ENCODE measurements at places on chromosomes 11 and 22.
A peak's percentile ranks its signal among the peaks of the same experiment; 100 is the strongest.

DNA sequence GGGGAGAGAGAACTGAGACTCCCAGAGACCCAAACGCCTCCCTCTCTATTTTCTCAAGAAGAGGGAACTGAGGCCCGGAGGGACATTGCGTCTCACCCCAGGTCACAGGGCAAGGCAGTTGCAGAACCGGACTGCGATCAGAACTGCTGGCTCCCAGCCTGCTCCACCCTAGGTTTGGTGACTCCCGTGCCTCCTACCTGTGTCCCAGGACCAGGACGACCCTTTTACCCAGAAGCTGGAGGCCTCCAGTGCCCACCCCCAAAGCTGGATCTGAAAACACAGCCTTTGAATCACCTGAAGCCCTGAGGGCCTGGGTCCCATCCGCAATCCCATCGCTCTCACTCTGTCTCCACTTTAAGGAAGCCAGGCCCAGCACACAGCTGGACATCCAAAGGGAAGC is 1.4 kb downstream of the GSTT4 start:
- ATAC-seq, result no peak

GRCh38 chr11:112178428-112178827 is 3.1 kb downstream of the BCO2 start:
- no peak for ATAC-seq

DNA sequence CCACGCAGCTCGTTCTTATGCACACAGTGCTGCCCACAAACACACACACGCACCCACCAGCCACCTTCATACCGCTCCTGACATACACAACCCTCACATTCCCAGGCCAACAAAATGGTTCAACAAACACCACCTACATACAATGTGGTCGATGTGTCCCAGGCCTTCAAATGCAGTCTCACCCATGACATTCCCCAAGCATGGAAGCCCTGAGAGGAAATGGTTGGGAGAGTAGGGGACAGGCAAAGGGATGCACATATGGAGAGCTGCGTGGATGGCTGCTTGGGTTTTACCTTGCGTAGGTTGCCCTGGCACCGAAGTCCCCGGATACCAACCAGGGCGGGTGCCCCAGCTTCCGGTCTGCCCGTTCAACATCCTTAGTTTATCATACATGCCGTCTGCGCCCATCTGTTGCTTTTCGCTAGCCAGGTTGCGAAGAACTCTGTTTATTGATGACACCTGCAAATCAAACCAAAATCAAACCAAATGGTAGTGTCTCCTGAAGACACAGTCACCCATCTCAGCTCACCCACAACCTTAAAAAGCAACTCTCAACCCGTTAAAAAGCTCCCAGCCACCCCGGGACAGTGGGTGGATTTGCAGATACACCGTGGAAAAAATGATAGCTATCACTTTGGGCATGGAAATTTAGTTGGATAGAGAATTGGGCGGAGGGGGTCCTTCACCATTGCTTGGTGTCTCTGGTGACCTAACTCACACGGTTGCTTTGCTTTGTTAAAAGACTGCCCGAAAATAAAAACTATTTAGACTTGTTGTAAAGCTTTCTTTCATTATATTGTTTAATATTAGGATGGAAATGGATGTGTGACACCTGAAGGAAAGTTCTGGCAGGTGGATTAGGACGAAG is 10.5 kb downstream of the PAX6 start:
- no peak for ATAC-seq

DNA sequence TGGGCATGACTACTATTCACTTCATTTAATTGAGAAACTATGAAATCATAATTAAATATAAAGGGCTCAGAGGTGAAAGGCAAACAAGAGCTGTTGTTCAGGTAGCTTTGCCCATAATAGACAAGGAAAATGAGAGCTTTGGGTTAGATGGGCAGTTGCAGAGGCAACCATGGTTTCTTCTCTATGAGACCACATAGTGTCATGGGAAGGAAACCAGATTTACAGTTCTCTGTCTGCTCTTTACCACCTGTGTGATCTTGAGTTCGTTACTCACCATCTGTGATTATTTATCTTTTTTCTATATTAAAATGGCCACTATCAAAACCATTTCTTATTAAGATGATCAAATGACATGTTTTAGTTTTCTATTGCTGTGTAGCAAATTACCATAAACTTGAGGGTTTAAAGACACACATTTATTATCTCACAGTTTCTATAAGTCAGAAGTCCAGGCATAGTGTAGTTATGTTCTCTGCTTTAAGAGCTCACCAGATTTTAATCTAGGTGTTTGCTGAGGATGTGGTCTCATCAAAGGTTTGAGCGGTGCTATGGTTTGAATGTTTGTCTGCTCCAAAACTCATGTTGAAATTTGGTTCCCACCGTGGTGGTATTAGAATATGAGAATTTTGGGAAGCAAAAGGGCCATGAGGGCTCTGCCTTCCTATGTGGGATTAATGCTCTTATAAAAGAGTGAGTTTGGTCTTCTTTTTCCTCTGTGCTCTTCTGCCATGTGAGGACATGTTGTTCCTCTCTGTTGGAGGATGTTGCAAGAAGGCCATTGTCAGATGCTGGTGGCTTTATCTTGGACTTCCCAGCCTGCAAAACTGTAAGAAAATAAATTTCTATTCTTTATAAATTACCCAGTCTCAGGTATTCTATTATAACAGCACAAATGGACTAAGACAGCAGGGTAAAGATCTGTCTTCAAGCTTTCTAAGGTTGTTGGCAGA is 38.2 kb downstream of the OR2AG2 start:
- no peak for ATAC-seq

GRCh38 chr11:100902454-100903141 is 215.5 kb downstream of the ARHGAP42 start:
- ATAC-seq, result no peak

GRCh38 chr22:44118645-44119315 is 61.9 kb upstream of the PARVG start:
- ATAC-seq, result no peak

GRCh38 chr11:1504138-1504537 is 17.6 kb upstream of the MOB2 start:
- ATAC-seq, result no peak

DNA sequence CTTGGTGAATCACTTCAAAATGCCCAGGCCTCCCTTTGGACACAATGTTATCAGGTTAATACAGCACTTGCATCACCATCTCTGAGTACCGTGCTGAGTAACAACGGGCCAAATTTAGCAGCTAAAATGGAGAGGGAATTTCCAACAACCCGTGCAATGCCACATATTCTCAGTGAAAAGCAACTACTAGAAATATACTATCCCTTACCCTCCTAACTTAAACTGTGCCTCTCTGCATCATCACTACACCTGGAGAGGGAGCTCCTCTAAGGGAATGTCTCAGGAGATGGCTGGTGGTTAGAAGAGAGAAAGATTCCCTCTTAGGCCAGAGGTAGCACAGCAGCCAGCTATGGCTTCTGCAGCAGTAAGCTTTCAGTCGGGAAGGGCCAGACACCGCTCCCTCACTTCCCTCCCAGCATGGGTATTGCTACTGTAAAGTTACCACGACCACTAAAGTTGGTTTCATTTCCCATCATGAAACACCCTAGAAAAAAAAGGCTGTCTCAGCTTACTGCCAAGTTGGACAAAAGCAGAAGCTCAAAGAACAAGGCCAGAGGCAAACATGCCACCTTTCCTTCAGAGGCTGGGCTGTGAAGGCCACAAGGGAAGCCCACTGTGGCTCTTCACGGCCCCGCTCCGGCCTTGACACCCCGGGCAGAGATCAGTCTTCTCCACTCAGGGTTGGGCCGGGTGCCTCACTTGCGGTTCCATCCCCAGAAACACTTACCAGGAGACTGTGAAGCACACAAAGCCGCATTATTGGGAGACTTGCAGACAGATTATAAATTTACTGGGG is 3.9 kb downstream of the MAML2 start:
- ATAC-seq, result no peak

GRCh38 chr11:45947885-45948284 is 25.4 kb downstream of the LARGE2 start:
- no peak for ATAC-seq

DNA sequence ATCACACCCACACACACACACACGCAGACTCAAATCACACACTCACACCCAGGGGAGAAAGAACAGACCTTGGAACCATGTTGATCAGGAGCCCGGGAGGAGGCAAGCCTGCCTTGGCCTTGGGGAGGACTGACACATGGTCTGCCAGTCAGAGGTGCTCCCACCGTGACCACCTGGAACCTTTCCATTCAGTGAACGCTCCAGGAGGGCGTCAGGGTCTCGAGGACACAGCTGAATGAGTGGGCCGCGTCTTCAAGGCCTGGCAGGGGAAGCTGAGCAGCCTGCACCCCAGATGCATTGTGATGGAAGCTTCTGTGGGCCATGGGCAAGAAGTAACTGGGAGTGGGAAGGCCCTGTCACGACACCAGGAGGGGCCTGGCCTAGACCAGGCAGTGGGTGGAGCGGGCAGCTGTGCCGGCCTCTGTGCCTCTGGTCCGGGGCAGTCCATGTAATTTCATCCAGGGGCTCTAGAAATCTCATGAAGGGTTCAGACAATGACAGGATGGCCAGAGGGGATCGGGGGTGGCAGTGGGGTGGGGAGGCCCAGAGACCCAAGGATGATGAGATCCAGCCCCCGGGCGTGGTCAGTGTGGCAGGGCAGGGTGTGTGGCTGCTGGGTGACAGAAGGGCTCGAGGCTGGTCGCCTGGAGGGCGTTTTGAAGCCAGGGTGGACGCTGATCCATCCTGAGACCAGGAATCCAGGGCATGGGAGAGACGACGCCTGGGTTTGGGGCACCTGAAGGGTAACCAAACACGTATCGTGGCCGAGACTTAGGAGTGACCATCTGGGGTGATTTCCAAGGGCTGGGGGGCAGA is 53.7 kb downstream of the IGF2 start:
- no peak for ATAC-seq

GRCh38 chr11:131229221-131229620 is 141.2 kb upstream of the NTM start:
- no peak for ATAC-seq

DNA sequence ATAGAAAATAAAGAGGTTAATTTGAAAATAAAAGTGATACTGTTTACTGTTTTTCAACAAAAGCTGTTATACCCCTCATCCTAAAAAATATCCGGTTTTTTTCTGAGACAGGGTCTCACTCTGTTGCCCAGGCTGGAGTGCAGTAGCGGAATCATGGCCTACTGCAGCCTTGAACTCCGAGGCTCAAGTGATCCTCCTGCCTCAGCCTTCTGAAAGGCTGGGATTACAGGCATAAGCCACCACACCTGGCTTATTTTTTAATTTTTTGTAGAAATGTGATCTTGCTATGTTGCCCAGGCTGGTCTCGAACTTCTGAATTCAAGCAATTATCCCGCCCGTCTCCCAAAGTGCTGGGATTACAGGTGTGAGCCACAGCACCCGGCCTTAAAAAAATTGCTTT is 35.7 kb downstream of the ALG9 start:
- no peak for ATAC-seq

DNA sequence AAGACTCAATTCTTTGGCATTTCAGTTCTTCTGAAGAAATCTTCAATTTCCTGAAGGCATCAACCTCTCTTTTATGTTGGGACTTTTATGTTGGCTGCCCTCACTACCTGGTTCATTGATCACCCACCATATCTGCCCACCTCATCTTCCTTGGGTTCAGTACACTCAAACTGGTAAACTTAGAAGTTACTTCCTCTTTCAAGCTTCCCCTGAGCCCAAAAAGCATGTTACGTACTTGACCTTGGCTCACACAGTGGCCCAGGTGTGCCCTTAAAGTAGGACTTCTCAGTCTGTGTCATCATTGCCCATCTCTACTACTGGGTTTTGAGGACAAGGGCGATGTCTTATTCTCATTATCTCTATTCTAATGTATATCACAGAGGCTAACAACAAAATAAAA is 86.1 kb downstream of the GRIA4 start:
- no peak for ATAC-seq

- ATAC-seq, result no peak
Observed at GRCh38 chr11:16749666-16750065, 11.2 kb downstream of the C11orf58 start.

DNA sequence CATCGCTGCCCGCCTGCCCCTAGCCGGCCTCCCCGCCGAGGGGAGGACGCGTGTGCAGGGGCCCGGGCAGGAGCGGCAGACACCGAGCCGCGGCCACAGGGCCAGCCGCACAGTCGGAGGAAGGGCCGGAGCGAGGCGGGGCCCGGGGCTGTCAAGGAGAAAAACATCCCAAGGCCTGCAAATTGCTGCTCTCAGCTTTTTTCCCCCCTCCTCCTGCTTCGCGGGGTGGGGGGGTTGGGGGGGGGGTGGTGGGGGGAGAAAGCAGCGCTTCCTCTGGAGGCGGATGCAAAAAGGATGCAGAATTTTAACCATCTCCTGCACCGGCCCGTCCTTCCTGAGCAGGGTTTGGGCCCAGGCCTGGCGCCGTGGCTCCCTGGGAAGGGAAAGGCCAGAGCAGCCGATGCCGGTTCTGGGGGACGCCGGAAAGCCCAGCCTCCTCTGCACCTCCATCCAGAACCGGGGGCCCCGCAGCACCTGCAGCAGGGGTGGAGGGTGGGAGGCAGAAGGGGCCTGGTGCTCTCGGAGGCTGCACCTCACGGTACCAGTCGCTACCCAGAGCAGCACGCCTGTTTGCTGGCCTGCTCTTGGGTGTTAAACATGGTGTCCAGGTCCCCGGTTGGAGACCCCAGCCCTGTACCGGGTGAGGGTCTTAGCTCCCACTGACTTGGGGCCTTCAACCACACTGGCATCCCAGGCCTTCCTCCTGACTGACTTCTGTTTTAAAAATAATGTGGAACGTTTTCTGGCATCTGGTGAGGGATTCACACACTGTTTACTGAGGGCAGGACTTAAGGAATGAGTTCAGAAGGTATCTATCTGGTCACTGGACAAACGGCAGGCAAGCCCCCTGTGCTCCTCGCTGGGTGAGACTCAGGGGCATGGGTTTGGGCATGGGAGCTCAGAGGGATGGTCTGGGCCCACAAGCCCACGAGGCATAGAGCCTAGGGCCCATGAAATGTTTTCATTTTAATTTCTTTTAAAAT is 77.4 kb upstream of the WNT7B start:
- peak; percentile 75 for ATAC-seq

- no peak for ATAC-seq
Observed at GRCh38 chr11:35711173-35711910, 48.8 kb downstream of the TRIM44 start.

DNA sequence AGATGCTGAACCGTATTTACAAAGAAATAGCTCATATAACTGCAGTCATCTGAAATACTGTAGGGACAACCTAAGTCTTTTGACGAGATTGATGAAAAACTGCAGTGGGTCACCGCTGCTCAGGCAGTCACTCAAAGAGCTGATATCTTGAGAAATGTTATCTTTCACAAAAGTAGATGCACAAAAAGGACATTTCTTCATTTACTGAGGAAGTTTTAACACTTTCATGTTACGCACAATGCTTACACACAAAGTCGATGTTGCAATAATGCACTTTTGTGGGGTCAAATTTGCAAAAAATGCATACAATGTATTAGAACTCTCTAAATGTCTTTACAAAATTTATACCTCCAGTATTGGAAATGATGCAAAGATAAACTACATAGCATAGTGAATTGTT is 16.2 kb upstream of the OR10V1 start:
- ATAC-seq, result no peak

DNA sequence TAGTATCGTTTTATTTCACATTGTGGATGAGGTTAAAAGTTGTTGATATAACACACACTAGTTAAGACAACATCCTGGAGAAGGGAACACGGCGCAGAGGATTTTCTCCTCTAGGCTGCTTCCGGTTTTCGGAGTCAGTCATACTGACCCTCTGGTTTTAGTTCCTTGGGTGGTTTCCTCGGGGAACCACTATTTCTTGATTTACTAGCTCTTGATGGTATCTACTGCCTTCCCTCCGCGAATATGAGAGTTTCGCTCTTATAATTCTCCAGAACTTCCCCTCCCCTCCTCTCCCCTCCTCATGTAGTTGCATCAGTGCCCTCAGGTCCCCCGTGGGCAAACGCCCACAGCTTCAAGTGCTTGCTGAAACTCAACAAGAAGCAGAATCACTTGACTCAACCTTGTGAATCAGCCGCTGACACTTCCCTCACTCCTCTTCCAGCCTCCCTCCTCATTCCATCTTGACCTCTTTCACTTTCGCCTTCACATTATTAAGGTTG is 15.9 kb upstream of the APOBEC3A start:
- ATAC-seq, result no peak
